ENCODE measurements at places on chromosomes 1 and 21.

DNA sequence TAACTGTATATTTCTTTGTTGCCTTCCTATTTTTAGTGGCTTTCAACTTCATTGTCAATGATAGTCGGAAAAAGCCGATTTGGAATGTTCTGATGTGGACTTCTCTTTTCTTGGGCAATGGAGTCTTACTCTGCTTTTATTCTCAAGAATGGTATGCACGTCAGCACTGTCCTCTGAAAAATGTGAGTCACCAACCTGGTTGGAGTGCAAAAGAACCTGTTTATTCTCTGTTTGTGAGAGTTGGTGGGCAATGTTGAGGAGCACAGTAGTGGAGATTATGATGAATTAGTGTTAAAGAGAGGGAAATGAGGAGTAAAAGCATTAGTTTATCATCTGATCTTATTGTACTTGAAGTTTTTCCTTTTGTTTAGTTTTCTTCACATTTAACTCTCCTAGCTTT, 14.5 kb upstream of the AXDND1 start:
- DNase-seq: no peak

DNA sequence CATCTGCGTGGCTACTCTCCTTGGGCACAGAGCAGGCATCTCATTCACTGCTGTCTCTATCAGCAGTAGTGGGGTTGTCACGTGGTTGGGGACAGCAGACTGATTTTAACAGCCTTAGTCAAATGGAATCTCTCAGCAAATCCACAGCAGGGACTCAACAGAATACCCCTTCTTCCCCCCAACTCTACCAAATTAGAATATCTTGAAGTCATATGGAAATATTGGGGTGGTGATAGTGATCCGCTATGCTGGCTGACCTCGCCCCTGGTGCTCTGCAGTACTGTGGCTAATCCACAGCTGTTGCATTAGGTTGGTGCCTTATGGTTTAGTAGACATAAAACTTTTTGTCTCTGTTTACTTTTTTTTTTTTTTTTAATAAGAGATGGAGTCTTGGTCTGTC, 23.9 kb downstream of the HHAT start:
- no peak for DNase-seq

GRCh38 chr21:36098182-36098532, 28.3 kb downstream of the CBR1 start:
- no peak for DNase-seq

DNA sequence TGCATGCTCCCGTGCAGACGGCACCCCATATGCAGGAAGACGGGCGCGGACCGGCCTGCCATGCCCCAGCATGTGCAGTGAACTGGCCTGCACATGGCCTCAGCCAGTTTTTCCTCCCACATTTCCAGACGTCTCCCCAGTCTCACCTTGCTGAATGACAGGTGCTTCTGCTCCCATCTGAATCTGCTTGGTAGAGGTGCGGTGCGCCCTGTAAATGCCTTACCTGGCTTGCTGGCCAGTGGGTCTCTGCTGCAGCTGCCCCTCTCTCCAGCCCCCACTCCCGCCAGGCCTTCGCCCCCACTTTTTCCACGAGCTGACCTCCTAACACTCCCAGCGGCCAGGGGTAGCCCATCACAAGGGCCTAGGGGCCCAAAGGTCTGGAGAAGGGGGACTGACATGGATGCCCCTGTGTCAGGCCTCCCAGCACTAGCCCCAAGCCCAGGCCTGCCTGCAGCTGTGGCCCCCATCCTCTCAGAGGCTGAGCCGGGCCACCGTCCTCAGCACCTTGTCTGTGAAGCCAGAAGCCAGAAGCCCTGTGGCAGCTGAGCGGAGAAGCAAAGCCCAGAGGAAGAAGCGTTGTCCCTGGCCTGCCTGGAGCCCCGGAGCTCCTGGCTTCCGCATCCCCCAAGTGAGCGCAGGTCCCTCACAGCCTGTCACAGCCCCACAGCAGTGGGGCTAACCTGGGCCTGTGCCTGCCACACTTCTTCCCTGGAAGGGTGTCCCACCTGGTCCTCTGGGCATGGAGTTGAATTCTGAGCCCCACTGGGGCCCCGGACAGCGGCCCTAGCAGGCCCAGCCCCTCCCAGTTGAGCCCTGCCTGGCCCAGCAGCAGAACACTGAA, 3.7 kb upstream of the SLC19A1 start:
- DNase-seq: no peak

DNA sequence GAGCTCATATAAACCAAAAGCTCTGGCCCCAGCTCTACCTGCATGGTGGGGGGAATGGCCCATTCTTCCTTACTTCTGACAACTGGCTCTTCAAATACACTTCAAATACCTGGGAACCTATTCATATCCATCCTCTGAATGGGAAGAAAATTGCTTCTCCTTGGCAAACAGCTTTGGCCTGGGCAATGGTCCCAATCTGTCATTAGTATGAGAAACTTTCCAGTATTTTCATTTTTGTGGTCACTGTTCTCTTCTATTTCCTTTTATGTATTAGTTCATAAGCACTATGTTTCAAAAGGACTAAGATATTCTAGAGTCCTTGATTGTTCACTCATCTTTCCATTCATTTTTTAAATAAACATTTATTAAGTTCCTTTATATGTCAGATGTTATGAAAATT, 5.2 kb upstream of the HSD3B2 start:
- DNase-seq: no peak

DNA sequence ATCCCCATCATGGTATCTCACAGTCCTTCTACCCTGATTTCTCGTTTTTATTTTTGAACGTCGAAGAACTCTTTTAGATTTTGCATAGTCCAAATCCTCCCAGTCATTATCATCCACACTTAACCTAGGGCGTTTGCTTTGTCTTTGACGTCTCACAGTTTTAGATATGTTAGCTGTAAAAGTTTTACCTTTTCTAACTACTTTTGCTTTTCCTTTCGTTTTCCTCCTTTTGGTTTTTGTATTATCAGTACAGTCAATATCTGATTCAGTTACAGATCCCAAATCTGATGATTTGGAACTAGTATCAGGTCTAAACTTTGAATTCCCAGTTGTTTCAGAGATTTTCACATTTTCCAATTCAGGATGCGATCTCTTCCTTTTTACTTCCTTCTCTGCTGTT, 13.1 kb upstream of the PSMG1 start:
- no peak for DNase-seq

DNA sequence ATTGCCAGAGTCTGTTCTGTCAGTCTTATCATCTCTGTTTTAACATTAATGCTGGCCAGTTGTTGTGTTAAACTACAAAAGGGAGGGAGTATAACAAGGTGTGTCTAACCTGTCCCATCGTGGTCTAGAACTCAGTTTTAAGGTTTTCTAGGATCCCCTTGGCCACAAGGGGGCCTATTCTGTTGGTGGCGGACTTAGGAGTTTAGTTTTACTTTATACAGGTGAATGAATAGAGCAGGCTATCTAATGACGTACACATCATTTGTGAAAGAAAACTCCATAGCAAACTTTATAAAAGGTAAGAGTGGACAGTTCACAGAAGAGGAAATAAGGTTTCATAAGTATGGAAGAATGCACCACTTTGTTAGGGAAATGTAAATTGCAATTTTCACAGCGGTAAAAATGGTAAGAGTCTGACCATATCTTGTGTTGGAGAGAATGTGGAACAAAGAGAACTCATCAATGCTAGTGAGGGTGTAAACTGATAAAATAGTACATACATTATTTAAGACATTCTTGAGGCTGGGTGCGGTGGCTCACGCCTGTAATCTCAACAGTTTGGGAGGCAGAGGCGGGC, 2.5 kb upstream of the ATF6 start:
- DNase-seq: peak; percentile 30

GRCh38 chr1:201795066-201795465, 33.9 kb upstream of the IPO9 start:
- no peak for DNase-seq

DNA sequence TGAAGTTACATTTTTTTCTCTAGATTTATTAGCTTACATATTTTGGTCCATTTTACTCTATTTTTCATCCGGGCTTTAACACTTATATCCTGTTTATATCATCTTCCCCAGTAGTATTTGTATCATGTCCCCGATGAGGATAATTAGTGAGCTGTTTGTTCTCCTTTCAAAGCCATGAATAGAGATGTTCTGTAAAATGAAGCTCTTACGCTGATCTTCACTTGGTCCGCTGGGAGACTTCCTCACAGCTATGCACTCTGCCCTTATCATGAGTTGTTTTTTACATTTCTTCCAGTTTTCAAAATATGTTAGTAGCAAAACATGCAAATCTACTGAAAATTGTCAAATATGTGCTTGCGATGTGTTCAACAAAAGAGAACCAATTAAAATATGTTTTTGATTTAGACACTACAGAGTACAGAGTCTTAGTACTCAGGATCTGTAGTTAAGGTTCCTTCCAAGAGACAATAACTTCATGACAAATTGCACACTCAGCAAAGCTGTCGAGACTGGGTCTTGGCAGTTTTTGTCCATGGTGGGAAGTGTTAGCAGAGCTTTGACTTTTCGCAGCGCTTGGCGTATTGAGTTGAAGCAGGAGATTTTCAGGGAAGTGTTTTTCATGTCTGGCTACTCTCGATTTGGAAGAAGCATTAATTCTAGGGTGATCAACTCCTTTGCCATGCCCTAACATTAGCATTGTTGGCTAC, 292.0 kb upstream of the ADAMTS5 start:
- DNase-seq: no peak

DNA sequence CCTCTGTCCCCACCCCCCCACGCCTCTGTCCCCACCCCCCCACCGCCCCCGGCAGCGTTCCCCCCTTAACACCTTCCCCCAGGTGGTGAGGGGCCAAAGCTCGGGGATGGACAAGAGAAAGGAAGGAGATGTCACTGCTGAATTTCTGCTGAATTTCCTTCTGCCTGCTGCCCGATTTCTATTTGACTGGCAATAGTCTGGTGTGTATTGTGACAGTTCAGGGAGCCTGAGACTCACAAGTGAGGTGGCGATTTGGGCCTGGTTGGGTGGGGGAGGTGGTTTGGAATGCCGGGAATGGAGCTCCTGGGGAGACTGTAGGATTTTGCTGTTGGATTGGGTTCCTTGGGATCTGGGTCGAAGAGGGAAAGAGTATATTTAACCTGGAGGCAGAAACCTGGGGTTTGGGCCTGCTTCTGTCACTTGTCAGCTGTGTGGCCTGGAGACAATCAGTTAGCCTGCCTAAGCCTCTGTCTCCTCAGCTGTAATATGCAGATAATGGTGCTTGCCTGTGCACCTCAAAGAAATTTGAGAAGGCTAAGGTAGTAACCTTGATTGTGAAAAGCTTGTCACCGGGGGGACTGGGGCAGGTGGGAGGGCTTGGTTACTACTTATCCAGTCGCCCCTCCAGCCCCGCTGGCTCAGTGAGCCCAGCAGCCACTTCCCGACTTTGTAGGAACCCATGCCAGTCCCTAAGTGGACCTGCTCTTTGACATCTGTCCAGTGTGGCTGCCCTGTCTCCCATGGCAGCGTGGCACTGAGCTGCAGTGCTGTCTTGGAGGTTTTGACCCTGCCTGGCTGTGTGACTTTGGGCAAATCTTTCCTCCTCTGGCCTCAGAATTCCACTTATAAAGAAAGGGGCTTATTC, 7.7 kb upstream of the LMNA start:
- DNase-seq: no peak

GRCh38 chr21:26207021-26207420, 36.5 kb upstream of the APP start:
- no peak for DNase-seq

- no peak for DNase-seq
Observed at GRCh38 chr1:167645625-167646414, 15.8 kb downstream of the RCSD1 start.

DNA sequence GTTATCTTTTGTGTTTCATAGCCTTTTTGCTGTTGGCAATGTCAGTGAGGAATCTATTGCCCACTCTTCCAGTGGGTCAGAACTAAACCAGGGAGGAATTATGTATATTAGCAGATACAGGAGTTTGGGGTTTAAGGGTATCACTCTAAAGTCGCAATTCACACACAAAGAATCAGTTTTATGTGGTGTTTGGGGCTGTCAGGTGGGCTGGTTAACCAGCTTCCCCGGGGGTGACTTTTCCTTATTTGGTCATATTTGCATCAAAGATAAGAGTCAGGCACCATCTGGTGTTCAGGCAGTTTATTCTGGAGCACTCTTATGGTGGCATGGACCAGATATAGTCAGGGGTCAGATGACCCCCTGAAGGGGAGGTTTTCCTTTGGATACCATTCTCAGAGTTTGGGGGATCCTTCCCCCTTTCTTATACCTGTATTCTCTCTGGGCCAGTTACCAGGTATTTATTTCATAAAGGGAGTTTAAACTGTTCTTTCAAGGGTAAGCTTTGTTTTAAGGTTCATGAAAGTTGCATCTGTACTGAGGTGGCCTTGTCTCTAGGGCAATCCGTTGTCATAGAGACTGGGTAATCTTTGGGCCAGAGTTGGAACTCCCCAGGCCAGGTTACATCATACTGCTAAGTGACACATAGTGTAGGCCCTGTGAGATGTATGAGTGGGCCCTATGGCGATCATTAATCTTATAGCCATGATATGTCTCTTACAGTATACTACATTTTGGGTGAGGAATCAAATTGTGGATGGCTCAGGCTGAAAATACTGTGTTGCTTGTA, 148.2 kb downstream of the RWDD3 start:
- no peak for DNase-seq

DNA sequence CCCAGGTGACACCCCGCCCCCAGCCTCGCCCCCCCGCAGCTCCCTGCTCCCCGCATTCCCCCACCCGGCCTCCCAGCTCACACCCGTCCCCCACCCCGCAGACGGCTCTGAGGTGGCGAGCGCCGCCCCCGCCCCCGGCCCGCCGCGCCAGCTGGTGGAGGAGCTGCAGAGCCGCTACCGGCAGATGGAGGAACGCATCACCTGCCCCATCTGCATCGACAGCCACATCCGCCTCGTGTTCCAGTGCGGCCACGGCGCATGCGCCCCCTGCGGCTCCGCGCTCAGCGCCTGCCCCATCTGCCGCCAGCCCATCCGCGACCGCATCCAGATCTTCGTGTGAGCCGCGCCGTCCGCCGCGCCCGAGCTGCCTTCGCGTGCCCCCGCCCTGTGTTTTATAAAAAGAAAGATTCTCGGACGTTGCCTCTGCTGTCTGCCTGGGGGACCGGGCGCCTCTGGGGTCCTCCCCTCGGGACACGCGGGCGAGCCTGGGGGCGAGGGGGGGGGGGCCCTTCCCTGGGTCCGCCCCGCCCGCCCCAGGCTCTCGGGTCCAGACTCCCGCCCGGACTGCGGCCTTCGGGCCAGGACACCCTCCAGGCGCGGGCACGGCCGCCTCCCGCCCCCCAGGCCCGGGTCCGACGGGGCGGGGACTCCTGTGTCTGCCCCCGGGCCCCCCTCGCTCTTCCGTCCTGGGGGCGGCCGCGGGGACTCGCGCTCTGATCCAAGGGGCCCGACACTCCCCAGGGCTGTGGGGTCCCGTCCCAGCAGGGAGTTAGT, 1.6 kb upstream of the MMP23B start:
- peak; percentile 86 for DNase-seq

DNA sequence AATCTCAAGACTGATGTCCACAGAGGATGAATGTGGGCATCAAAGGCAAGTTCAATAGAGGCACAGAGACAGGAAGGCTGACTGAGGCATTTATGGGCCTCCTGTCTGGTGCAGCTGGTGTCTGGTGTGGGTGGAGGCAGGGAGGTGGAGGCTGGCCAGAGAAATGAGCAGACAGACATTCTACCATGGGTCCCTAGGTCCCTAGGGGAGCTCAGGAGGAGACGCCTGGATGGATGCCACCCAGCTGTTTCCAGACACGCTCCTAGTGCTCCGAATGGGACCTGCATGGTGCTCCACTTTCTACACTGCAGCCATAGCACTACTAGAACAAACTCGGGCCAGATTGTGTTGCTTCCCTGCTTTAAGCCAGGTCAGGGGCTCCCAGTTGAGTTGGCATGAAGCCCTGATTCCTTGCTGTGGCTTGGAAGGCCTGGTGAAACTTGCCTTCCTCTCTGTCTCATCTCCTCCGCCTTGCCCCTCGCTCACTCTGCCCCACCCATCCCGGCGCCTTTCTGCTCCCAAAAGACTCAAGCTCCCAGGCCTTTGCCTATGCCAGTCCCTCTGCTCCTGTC, 25.3 kb downstream of the PADI2 start:
- no peak for DNase-seq

GRCh38 chr1:21020151-21020550, 156.5 kb downstream of the EIF4G3 start:
- no peak for DNase-seq

All from activated T-cell treated with anti-CD3 and anti-CD28 coated beads for 1 hour (primary cell).